ENCODE measurements at places on chromosomes 11 and 22.

GRCh38 chr22:45776313-45776585 is 104.6 kb downstream of the ATXN10 start:
- no peak for DNase-seq

- no peak for DNase-seq
Observed at GRCh38 chr11:72696866-72697700, 22.9 kb upstream of the PDE2A start.

- no peak for DNase-seq
Observed at GRCh38 chr22:18121954-18122554, 11.4 kb downstream of the TUBA8 start.

DNA sequence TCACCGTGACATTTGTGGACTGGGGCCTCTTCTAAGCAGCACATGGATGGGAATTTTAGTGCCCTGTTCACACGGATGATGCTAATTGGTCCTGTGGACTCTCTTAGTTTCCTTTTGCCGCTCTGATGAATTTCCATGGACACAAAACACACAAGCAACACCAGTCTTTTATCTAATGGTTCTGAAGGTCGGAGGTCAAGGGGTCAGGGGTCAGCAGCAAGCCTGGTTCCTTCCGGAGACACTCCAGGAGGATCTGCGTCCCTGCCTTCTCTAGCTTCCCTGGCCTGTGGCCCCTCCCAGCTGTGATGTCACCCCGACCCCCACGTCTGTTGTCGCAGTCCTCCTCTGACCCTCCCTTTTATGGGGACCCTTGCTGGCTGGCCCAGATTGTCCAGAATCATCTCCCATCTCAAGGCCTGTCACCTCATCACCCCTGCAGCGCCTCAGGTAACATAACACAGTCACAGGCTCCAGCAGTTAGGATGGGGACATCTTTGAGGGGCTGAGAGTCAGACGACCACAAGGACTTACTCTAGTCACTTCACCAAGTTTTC is 6.8 kb downstream of the NADSYN1 start:
- no peak for DNase-seq

DNA sequence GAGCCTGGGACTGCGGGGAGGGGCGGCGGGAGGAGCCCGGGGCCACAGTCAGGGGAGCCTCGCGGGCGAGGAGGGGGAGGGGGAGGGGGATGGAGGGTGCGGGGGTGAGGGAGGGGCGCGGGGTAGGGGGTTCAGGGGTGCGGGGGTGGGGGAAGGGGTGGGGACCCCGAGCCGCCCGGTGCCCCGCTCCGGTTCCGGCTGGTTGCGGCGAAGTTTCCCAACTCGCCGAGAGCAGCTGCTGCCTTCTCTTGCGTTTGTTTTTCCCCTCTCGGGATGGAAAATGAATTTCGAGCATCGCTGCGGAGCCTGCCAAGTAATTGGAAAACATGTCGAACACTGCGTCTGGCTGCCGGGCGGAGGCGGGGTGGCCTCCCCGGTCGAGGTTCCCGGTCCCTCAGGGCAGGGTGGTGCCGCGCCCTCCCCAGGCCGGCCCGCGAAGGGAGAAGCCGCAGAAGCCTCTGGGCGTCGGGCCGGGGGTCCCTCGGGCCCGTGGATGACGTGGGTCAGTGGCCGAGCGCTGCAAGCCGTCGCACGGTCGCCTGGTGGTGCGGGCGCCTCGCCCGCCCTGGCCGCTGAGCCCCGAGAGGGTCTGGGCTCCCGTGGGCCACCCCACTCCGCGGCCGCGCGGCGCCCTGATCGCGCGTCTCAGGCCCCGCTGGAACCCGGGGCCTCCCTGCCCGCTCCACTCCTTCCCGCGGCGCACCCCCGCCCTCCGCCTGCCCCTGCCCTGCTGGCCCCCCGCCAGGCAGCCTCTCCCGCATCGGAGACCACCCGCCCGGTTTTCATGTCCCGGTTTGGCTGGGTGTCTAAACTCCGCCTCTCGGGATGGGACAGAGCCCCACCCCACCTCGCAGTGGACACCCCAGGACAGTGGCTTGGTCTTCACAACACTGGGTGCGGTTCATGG is 12.1 kb downstream of the SPATA19 start:
- no peak for DNase-seq

- no peak for DNase-seq
Observed at GRCh38 chr22:18033204-18033998, 9.0 kb upstream of the MICAL3 start.

Measured in activated T-cell treated with anti-CD3 and anti-CD28 coated beads for 4 hours (primary cell).